Endothelial cell (in vitro differentiated cells): ENCODE measurements at places on chromosomes 6 and 20. TPM values are rescaled to one million over a fixed set of nuclear protein-coding genes. Genes with fewer than 3 reads are reported as not detected.

TINAG gene
- total RNA-seq, result not detected

ANGPT4 gene
- 0.51 TPM for total RNA-seq

DNA sequence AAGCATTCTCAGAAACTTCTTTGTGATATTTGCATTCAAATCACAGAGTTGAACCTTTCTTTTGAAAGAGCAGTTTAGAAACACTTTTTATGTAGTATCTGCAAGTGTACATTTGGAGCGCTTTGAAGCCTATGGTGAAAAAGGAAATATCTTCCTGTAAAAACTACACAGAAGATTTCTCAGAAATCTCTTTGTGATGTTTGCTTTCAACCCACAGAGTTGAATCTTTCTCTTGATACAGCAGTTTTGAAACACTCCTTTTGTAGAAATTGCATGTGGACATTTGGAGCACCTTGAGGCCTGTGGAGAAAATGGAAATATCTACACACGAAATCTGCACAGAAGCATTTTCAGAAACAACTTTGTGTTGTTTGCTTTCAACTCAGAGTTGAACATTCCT lies 612.3 kb upstream of the ZNF337 start:
- no peaks in the 10 kb centered on the region for H3K4me1 ChIP-seq
- H3K4me3 ChIP-seq, result no peak overlapping the region
- H3K27ac ChIP-seq, result no peak overlapping the region

SGK2 gene
- 0.85 TPM for total RNA-seq

- DNase-seq, result no peak
- H3K4me3 ChIP-seq, result no peak overlapping the region
- no peaks in the 10 kb centered on the region for H3K36me3 ChIP-seq
- H3K27me3 ChIP-seq, result no peaks in the 10 kb centered on the region
- H3K27ac ChIP-seq, result no peak overlapping the region
- H3K4me1 ChIP-seq, result no peaks in the 10 kb centered on the region
Observed at GRCh38 chr20:44467289-44467883, 8.3 kb upstream of the TTPAL start.

GRCh38 chr6:85163156-85164080 lies 286.5 kb upstream of the NT5E start:
- H3K36me3 ChIP-seq, result no peaks in the 10 kb centered on the region
- peaks cover 9% of the 10 kb centered on the region for H3K4me1 ChIP-seq
- no peaks in the 10 kb centered on the region for H3K27me3 ChIP-seq

- H3K4me3 ChIP-seq, result peak overlapping the region; percentile 88
- peaks cover 9% of the 10 kb centered on the region for H3K4me1 ChIP-seq
- H3K27ac ChIP-seq, result no peak overlapping the region
- H3K36me3 ChIP-seq, result peaks cover 39% of the 10 kb centered on the region
- no peak for DNase-seq
Observed at GRCh38 chr6:43508481-43509141, 1.5 kb downstream of the LRRC73 start.

GRCh38 chr6:79896075-79896449 lies 51.3 kb downstream of the ELOVL4 start:
- no peak for DNase-seq
- no peak overlapping the region for H3K27ac ChIP-seq
- no peaks in the 10 kb centered on the region for H3K27me3 ChIP-seq
- no peak overlapping the region for H3K4me3 ChIP-seq

- no peak overlapping the region for H3K27ac ChIP-seq
- no peak for DNase-seq
- H3K27me3 ChIP-seq, result no peaks in the 10 kb centered on the region
- no peaks in the 10 kb centered on the region for H3K36me3 ChIP-seq
Observed at GRCh38 chr6:149217466-149217888, 100.0 kb upstream of the TAB2 start.

HAO1 gene
- total RNA-seq, result not detected
